Foreskin melanocyte (primary cell): ENCODE measurements at places on chromosomes 4 and X.

- no peak for DNase-seq
These were observed 1176.2 kb upstream of the IGFBP7 start for GRCh38 chr4:58286335-58286734.

DNA sequence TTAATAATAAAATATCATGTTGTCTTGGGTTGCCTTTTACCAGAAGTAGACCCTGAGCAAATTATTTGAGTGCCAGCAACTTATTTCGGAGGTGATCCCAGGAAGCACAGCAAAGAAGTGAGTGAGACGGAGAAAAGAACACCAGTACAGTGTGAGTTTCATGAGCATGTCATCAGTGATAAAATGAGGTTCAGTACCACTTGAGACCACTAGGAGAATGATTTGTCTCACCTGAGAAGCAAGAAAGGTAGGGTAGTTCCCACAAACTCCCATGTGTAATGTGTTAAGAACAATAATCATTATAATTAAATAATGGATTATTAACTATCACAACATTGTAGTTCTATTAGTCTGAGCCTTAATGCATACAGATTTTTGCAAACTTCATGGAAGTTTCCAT, 112.8 kb upstream of the DMD start:
- no peak for DNase-seq

DNA sequence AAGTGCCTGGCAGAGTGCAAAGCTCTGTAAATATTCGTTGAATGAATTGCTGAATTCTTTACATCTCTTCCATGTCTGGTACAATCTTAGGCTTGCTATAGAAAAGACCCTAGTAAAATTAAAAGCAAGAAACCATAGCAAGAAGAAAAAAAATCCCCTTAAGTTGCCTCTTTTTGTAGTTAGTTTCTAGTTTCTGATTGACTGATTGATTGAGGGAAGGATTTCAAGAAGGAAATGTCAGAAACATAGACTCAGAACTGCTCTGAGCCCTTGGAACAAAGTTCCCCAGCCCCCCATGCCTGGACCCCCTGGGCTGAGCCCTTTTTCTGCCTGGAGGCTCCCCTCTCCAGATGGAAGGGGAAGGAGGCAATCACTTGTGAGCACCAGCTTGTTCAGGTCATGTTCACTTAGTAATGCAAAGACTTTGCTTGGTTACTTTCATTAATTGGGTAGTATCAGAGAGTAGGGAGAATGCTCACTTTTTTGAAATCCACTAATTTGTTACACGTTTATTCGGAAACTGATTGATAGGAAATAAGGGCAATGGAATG, 35.6 kb downstream of the DAPP1 start:
- no peak for DNase-seq

DNA sequence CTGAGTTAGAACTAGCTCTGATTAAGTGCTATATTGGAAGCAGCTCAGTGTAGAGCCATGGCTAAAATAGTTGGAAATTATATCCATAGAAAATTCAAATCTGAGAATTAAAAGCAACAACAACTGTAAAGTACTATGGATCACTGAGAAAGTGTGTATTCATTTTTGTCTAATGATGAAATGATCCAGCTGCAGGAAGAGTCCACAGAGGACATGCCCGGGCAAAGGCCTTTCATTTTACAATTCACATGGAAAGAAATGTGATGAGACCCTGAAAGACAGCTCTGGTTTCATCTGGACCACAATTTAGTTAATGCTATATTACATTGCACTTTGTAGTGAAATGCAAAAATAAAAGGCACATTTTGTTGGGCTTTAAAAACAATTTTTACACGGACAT, 196.8 kb upstream of the FAT1 start:
- DNase-seq: no peak
